Fibroblast of mammary gland (primary cell): ENCODE measurements at places on chromosomes 1 and 21.

GRCh38 chr1:30548294-30548693 lies 175.1 kb downstream of the MATN1 start:
- DNase-seq: no peak

- DNase-seq: no peak
Observed at GRCh38 chr1:210978316-210978973, 155.5 kb downstream of the KCNH1 start.

DNA sequence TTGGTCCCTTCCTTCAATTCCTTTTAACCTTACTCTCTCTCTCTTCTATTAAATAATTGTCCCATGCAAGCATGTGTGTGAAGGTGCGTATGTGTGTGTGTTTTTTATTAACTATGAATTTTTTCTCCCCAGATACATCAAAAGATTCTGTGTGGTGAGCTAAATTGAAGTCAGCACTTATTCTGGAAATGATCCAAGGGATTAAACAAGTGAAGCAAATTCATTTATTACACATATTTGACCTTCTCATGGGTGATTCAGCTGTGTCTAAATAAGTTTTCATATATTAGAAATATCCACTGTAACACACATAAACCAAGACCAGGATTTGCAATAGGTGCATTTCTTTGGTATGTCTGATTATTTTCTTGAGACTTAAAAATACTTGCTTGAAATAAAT lies 24.3 kb downstream of the CHODL start:
- no peak for DNase-seq

- no peak for DNase-seq
Observed at GRCh38 chr1:193070942-193071341, 11.5 kb downstream of the RO60 start.

DNA sequence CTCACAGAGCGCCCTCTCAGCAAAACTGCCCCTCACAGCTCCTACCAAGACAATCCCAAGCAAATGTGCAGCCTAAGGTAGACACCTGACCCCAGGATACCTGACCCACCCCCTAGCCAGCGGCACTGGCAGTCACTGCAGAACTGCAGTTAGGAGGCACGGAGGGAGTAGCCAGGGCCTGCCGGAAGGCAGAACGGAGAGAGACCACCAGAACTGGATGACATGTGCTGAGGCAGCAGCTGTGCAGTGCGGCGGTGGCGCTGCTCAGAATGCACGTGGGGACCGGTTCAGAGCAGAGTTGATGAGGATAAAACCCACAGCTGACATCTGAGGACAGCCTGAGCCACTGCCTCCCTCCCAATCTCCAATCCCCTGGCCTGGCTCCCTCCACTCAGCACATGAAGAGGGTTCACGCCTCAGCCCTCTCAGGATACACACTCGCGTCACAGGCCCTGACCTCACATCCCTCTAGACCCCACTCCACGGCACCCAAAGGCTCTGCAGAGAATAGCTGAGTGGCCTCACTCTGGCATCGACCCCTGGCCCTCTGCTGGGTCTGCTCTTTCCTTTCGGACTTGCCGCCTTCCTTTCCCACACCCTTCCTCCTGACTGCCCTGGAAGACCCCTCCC lies 29.6 kb downstream of the UBE2G2 start:
- DNase-seq: no peak

DNA sequence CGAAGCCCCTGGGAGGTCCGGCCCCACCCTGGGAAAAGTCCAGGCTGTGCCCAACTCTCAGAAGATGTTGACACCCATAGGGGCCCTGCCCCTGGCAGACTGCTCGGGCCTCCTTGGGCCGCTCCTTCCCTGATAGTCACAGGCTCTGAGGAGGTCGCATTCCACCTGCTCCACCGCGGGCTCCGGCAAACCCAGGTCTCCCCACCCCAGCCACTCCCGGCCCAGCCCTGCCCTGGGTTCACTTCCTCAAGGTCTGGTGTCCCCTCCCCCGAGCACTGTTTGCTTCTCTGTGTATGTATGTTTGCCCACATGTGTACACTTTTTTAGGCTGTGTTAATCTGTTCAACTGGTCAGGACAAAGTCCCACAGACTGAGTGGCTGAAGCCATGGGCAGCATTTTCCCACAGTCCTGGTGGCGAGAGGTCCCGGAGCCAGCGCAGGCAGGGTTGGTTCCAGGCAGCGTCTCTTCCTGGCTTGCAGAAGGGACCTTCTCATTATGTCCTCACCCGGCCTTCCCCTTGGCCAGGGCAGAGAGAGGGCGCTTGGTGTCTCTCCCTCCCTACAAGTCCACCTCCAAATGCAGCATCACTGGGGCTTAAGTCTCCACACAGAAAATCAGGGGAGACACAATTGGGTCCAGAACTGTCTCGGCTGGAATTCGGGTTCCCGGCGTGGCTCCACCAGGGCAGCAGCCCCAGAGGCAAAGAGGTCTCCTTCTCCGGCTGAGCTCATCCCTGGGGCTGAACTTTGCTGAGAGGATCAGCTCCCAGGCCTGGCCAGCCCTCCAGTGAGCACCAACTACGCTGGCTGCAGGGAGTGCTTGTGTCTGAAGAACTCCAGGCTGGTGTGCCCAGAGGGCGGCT lies 10.5 kb upstream of the PRXL2B start:
- no peak for DNase-seq

GRCh38 chr1:87165177-87165576 lies 163.5 kb upstream of the LMO4 start:
- no peak for DNase-seq

DNA sequence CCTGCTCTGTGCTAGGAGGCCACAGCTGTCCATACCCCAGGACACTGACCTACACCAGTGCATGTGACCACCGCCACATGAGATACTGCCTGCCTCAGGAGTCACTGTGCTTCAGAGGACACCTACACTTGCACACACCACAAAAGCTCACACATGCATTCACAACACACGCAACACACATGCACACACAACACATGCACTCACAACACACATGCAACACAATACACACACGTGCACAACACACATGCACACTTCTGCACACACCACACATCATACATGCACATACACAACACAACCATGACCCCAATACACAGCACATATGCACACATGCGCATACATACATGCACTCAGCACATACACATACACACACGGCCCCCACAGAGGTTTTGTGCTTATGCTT lies 28.7 kb upstream of the BACE2 start:
- DNase-seq: no peak

DNA sequence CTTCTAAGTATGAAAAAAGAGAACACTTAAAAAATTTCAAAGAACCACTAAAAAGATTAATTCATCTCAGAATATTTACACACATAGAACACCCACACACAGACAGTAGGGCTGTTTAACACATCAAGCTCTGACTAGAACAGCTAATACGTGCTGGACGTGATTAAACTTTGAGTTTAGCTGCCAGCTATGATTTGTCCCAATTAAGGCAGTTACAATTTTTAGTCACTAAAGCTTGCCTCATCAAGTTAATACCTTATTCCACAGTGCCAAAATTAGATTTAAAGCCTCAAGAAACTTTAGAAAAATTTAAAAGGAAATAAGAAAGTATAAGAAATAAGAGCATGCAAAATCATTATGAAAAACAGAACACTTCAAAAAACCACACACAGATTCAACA lies 18.9 kb downstream of the SLC16A1 start:
- peak; percentile 44 for DNase-seq

DNA sequence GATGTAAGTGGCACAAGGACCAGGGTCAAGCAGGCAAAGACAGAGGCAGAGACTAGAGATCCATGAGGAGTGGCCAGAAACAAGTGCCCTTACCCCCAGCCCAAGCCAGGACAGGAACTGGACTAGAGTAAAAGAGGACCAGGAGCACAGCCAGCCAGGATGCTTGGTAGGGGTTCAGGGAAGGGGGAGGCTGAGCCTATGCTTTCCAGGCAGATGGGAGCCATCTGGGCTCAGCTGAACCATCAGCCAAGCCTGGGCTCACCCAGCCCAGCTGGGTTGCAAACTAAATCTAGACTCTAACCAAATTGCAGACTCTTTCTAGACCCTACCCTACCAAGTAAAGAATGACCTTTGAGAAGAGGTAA lies 15.2 kb downstream of the PDZK1IP1 start:
- no peak for DNase-seq

GRCh38 chr1:178057912-178058534 lies 35.9 kb upstream of the RASAL2 start:
- DNase-seq: peak; percentile 91

DNA sequence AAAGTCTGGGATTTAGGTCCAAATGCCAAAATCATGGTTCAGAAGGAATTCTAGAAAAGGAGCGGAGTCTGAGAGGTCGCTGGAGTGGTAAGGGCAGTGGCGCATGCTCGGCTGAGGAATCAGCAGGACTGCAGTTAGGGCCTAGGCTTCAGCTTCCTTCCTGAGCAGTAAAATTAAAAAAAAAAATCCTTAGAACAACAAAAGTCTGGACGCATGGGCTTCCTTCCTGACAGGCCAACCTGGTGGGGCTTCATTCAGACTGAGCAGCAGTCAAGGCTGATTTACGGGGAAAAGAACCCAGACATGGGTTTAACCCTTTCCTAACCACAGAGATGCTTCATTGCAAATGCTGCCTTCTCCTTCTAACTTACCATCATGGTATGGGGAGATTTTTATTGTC lies 17.1 kb downstream of the RNF220 start:
- no peak for DNase-seq

DNA sequence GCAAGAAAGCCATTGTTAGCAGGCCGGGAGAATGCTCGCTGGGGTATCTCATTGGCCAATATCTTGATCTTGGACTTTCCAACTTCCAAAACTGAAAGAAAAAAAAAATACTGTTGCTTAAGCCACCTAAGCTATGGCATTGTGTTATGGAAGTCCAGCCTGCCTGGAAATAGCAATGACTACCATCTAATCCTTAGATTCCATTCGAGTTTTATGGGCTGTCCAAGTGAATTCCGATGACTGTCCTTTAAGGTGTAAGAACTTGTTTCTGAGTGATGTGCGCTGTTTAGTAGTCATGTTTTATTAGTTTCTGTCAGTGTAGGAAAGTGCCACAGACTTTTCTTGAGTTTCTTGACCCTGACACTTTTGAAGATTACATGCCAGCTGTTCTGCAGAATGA lies 762.6 kb downstream of the USP25 start:
- no peak for DNase-seq

DNA sequence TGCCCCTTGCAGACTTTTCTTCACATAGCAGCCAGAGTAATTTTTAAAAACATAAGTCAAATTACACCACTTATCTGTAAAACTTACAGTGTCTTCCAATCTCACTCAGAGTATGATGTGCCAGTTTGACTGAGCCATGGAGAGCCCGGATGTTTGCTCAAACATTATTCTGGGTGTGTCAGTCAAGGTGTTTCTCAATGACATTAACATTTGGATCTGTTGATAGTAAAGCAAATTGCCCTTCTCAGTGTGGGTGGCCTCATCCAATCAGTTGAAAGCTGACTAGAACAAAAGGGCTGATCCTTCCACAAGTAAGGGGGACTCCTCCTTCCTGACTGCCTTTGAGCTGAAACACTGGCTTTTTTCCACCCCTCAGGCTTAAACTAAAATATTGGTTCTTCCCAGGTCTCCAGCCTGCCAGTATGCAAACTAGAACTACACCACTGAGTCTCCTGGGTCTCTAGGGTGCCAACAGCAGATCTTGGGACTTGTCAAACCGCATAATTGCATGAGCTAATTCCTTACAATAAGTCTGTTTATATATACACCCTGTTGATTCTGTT lies 157.9 kb upstream of the CTTNBP2NL start:
- DNase-seq: no peak

- no peak for DNase-seq
Observed at GRCh38 chr1:151924691-151925587, 15.6 kb upstream of the THEM4 start.

DNA sequence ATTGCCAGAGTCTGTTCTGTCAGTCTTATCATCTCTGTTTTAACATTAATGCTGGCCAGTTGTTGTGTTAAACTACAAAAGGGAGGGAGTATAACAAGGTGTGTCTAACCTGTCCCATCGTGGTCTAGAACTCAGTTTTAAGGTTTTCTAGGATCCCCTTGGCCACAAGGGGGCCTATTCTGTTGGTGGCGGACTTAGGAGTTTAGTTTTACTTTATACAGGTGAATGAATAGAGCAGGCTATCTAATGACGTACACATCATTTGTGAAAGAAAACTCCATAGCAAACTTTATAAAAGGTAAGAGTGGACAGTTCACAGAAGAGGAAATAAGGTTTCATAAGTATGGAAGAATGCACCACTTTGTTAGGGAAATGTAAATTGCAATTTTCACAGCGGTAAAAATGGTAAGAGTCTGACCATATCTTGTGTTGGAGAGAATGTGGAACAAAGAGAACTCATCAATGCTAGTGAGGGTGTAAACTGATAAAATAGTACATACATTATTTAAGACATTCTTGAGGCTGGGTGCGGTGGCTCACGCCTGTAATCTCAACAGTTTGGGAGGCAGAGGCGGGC lies 2.5 kb upstream of the ATF6 start:
- peak; percentile 10 for DNase-seq

- DNase-seq: no peak
Observed at GRCh38 chr1:50703240-50703639, 256.8 kb downstream of the FAF1 start.

DNA sequence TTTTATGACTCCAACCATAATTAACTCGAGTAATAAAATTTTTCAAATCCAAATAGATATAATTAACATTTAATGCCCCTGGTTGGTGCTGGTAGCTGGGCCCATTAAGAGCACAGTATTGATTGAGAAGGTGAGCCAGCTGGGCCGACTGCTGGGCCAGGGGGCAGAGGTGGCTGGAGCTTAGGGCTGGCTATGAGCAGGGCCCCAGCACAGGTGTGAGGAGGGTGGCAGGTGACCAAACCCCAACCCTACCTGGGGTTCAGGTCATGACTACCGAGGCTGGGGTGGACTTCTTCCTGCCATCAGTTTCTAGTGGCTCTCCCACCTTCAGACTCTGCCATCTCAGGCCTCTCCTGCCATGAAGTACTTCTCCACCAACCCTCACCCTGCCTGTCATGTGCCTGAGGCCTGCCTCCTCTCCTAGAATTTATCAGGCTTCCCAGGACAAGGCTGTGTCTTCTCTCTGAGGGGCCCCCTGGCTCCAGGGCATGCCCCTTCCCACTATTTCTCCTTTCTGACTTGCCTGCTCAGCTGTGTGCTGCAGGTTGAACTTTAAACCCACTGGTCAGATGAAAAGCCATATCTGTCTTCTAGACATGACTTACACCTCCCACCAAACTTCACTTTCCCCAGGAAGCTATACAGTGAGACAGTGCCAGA lies 85.6 kb downstream of the TMEM53 start:
- no peak for DNase-seq

GRCh38 chr1:97791251-97791650 lies 129.6 kb downstream of the DPYD start:
- no peak for DNase-seq

DNA sequence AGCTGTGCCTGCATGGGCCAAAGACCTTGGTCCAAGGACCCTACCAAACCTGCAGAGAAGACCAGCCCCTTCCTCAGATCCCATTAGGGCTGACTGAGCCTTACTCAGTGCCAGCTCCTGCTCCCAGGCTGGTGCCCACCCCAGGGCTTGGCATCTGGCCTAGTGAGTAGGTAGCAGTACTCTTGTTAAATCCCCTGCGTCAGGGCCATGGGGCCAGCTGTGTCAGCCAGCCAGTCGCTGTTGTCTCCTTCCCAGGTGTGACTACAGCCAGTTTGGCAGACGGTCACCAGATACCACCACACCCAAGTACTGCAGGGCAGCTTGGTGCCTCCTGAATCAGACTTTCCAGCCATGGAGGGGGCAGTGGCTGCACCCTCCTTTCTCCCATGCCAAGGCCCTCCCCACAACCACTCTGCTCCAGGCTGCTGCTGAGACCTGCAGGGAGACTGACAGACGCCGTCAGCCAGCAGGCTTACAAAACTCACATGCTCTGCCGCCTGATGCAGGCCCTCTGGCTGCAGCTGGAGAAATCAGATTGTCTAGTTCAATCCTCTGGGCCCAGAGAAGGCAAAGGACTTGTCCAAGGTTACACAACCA lies 3.0 kb downstream of the TENT5B start:
- DNase-seq: no peak

GRCh38 chr21:38909109-38909508 lies 103.4 kb downstream of the ETS2 start:
- no peak for DNase-seq
